ENCODE measurements at places on chromosomes 12 and 14. TPM values are rescaled to one million over a fixed set of nuclear protein-coding genes. Genes with fewer than 3 reads are reported as not detected.

Gene RTRAF
- total RNA-seq = 116 TPM

Gene SLCO1B1
- not detected for total RNA-seq

DNA sequence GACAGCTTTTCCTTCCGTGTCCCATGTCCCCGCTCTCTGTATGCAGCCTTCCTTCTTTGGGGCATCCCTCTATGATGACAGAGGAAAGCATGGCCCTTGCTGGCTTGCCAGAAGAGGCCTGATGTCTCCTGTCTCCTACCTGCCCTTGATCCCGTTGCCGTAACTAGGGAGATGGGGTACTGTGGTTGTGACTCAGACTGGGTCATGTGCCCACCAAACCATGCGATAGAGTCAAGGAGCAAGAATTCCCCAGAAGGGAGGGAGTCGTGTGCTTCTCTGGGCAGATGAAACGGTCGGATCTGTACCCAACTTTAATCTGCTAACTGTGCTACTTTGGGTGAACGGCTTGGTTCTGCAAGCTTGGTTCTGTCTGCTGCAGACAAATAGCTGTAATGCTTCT is 99.1 kb upstream of the DYNC1H1 start:
- DNase-seq = no peak

Gene ERP27
- 0.10 TPM for total RNA-seq

Gene LRRC43
- 0.59 TPM for total RNA-seq

DNA sequence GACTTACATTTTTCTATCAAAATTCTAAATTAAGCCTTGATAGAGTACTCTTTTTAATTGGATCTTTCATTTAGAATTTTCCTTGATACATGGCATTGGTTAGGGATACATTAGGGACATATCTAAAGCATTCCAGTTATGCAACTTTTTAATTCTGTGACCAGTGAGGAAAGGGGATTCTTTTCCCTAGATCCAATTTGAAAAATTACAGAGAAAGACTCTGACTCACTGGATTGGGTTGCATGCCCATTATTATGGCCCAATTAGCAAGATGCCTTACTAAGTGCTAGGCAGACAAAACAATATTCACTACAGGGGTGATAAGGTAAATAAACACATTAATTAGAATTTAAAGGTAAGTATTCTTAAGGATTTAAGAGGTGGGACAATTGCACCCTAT is 5.2 kb upstream of the RAD52 start:
- DNase-seq = no peak

- no peak for DNase-seq
Measured at GRCh38 chr12:79455286-79455685, 235.5 kb downstream of the PAWR start.

Gene CLEC2A
- total RNA-seq = not detected

DNA sequence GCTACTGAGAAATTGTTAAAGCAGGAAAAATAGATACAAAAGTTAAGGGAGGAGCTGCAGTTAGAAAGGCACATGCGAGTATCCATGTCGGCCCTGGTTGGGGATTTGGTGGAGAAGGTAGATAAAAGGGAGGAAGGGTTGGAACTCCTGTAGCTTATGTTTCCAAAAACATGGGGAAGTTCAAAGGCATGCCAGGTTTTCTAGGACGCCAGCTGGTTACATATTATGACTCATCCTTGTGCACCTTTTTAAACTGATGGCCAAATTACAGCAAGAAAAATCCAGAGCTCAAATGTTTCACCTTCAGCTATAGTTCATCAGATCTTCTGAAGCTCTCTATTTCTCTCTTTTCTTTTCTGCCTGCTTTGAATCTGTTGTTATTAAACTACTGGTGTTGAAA is 13.2 kb upstream of the MAP4K5 start:
- no peak for DNase-seq

Gene MANSC4
- total RNA-seq = not detected

Gene PTPN6
- not detected for total RNA-seq

DNA sequence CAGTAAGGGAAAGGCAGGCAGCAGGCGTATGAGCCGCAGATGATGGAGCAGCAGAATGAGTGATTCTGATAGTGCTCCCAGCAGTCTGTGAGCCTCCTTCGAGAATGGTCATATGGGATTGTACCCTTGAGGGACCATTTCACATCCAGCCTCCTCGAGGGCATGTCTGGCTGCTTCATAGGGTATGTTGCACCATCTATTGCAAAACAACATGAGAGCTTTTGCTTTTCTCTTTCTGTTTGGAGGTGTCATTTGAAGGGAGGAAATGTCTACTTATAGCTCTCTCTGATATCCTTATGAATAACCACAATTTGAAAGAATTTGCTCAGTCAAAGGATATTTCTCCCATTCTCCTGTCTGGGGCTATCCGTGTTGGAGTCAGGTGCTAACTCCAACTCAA is 172.8 kb downstream of the TMEM132C start:
- DNase-seq = no peak

- no peak for DNase-seq
Measured at GRCh38 chr12:54038284-54038870, 5.5 kb downstream of the HOXC5 start.

Gene SHMT2
- total RNA-seq = 89.3 TPM

GRCh38 chr12:104130760-104131159 is 7.2 kb downstream of the NFYB start:
- no peak for DNase-seq
